ENCODE measurements at places on chromosomes 3 and 15.

DNA sequence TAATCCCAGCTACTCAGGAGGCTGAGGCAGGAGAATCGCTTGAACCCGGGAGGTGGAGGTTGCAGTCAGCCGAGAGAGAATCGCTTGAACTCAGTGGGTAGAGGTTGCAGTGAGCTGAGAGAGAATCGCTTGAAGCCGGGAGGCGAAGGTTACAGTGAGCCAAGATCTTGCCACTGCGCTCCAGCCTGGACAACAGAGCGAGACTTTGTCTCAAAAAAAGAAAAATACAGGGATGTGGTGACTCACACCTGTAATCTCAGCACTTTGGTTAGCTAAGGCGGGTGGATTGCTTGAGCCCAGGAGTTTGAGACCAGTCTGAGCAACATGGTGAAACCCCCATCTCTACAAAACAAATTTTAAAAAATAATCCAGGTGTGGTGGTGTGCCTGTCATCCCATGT is 26.8 kb downstream of the UBE2E1 start:
- DNase-seq, result no peak

DNA sequence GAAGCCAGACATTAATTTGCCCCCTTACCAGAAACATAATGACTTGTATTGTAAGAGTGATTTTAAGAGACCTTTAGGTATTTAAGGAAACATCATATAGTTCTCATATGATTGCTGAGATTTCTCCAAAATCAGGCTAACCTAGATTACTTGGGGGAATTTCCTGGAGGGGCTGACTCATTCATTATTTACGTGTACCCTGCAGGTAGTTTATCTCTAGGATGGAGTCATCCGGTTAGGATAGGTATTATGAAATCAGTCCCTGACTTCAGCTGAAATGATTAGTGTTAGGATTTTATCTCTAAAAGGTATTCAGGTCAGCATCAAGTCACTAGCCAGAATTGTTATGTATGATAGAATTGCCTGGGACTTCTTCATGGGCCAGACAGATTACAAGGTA is 97.5 kb downstream of the TCF12 start:
- DNase-seq, result no peak

- DNase-seq, result no peak
Measured at GRCh38 chr15:51883271-51883837, 53.9 kb downstream of the TMOD3 start.

DNA sequence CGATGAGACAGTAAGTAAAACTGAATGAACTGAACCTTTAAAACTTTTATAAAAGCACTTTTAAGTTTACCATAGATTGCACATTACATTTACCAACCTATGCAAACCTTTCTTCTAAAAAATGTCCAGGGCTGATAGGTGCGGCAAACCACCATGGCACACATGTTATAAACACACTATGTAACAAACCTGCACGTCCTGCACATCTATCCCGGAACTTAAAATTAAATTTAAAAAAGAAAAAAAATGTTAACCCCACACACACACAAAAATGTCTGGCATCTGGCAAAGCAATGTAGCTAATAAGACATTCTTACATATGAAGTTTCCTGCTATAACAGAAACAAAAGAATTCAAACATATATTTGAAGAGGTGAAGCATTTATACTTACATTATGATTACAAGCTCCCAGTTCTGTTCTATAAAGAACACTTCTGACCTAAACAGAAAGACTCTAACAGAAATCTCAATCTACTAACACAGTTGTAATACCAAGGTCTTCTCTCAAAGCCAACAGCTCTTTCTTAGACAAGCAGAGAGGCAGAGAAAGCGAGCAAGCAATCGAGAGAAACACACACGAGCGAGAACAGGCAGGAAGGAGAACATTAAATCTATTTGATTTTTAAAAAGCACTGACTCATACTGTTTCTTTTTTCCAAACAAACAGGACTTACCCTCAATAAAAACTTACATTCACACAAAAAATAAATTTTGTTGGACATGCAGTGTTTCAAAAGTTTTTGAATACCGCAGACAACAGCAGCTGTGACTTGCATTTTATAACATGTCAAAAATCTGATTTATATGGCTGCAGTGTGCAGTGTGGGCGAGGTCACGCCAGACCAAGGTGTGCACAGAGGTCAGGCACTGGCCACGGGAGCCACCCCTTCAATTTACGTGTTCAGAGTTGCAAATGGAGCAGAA is at the start of gene NRG4:
Gene NRG4, minus strand, starts transcription at position 798 of the 925 bp plus-strand sequence. CDS start 1,194 bp downstream, outside the sequence.
- DNase-seq, result no peak
